Kasumi-1 (cell line): ENCODE measurements at places on chromosomes 3 and 15.

DNA sequence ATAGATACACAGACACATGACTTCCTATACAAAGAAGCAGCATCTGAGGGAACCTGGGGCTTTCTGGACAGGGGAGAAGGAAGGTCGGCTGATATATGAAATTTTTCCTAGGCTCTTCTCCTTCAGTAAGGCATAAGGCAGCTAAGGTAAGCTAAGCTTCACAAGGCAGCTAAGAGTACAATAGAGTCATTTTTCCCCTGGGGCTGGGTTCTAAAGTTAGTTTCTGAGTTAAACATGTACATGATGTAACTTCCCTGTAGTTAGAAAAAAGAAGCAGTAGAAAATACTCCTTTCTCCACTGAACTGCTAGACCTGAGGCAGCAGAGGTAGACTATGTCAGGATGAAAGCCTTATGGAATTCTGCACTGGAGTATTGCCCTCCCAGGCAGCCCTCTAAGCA is 109.6 kb downstream of the PLD1 start:
- no peak for DNase-seq

GRCh38 chr3:190040145-190040544 is 80.6 kb downstream of the P3H2 start:
- no peak for DNase-seq

- DNase-seq: no peak
Observed at GRCh38 chr15:46127361-46127874, 492.6 kb downstream of the SQOR start.

DNA sequence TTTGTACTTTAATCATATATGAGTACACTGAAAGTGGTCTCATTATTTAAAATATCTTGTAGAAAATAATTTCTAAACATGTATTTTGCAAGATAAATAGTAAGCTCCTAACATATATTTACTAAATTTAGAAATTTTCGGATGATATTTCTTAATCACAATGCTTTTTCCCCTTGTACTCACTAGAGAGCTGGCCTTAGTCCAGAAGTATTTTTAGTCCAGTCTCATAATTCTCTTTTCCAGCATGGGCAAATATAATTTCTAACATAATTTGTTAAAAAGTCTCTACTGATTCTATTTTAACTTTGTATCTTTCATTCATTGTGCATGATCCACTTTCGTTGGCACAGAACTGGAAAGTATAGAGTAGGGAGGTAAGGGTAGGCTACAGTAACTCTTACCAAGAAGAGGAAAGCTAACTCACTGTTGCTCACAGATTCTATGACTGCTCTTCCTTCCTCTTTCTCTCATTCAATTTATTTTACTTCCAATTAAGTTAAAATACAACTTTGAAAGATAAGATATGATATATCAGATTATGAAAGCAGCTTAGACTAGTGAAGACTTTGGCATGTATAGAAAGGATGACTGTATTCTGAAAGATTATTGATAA is 39.3 kb downstream of the FGF7 start:
- peak; percentile 65 for DNase-seq

DNA sequence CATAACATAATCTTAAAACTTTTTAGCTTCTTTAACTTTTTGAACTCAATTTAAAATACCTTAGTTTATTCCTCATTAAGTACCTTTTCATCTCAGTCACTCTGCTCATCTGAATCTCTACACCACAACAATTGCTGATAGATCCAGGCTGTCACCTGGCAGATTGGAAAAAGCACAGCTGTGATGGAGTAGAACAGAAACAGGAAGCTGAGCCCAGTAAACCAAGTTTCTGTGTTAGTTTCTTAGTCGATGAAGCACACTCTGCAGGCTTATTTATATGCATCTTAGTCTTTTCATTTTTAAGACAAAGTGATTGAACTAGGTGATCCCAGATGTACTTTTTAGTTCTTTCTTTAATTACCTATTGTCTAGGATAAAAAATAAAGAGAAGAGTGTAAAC is 1398.0 kb upstream of the ALCAM start:
- DNase-seq: no peak

DNA sequence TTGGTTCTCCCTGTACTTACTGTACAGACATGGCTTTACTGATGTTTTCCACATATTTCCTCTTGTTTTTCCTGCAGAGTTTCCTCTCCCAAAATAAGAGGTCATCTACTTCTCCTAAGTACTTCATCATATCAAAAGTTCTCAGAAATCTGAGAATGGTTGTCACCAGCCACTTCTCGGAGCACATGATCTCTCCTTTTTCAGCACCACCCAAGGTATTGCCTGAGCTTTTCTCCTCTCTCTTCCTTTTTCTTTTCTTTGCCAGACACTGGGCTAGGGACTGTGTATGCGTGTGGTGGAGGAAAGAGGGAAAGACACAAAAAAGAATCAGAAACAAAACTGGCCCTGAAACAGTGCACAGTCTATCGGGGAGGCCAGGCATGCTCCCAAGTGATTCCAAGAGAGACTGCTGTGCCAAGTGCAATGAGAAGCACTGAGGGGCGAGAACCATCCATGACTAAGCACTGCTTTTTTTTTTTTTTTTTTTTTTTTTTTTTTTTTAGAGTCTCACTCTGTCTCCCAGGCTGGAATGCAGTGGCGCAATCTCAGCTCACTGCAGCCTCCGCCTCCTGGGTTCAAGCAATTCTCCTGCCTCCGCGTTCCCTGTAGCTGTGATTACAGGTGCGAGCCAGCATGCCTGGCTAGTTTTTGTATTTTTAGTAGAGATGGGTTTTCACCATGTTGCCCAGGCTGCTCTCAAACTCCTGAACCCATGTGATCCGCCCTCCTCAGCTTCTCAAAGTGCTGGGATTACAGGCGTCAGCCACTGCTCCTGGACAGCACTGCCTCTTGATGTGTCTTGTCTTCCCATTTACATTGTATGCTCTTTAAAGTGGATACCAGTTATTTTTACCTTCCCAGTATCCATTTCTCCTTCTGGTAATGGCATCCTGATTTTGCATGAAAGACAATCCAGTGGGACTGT is 194.0 kb upstream of the FEZF2 start:
- no peak for DNase-seq

DNA sequence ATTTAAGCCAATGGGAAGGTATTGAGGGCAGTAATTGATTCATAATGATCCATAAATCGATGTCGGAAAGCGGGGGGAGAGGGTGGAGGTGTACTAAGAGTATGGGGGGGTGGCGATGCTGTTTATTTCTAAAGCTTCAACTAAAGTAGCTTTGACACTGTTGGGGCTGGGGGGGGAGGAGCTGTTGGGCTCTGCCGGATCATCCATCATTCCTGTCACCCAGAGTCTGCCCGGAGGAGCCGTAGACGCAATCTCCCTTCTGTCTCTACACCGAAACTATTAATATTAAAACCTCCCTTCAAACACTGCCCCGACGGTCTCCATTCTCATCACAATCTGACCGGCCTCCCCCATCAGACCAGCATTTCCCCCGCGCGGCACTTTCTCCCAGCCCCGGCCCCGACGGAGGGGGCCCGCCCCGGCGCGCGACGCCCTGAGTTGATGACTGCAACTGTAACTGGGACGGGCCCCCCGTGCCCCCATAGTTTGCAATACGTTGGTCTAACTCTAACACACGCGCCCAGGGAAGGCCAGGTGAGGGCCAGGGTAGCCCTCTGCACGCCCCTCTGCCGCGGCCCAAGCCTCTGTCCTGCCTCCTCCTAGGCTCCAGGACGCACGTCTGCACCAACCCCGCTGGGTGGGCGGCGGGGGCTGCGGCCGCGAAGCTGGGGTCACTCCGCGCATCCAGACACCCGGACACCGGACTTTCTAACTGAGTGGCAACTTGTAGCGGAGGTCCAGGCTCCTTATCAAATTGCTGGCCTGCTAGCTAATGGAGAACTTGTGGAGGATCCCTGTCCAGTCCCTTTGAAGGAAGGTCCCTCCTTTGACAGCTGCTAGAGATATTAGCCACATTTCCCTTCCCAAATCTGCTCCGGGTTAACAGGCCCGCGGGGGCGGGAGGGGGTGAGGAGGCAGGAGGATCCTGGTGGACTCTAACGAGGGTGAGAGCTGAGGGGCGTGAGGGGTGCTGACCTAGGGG is 212.0 kb downstream of the MEIS2 start:
- no peak for DNase-seq

GRCh38 chr3:71547249-71548198 is 36.0 kb downstream of the FOXP1 start:
- peak; percentile 72 for DNase-seq

DNA sequence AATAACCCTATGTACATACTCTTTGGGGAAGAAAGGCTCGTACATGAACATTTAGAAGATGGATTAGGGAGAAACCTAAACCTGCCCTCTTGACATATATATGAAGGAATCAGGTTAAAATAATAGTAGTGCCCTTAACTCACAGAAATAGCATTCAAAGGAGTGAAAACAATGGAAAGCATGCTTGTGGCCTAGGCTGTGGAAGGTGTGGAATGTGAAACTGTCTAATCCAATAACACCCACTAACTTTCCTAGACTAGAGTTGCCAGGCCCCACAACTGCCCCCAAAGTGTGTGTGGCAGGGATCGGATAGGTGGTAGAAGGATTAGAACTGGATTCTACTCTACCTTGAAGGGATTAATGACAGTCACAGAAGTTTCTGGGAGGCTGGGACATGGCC is 317.4 kb upstream of the LRRFIP2 start:
- DNase-seq: no peak

DNA sequence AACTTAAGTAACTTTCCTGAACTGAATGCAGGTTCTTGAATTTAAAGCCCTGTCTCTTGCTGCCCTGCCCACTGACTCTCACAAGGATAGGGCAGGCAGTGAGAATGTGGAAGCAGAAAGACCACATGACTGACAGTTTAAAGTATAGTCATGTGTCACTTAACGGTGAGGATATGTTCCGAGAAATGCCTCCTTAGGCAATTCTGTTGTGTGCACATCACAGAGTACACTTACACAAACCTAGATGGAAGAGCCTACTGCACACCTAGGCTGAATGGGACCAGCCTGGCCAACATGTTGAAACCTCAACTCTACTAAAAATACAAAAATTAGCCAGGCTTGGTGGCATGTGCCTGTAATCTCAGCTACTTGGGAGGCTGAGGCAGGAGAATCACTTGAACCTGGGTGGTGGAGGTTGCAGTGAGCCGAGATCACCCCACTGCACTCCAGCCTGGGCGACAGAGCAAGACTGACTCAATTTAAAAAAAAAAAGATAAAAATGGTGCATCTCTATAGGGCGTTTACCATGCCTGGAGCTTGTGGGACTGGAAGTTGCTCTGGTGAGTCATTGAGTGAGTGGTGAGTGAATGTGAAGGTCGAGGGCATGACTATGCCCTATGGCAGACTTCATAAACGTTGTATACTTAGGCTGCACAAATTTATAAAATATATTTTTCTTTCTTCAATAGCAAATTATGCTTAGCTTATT is 18.9 kb upstream of the COPG1 start:
- peak; percentile 75 for DNase-seq

DNA sequence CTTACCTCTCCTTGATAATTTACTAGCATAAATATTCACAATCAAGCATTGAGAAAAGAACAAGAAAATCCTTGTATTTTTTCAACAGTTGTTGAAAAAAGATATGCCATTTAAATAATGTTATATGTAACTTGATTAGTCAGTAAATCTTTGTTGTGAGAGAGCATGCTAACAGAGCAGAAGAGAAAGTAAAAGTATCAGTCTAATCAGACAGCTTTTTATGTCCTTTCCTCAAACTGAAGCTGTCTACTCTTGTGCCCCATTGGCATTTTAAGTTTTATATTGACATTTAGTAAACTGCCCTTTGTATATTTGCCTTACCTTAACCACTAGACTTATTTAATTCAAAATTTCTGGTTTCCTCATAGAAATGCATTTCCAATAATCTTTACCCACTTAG is 668.7 kb downstream of the OTOL1 start:
- no peak for DNase-seq

- DNase-seq: no peak
Observed at GRCh38 chr3:187900993-187901755, 155.9 kb upstream of the BCL6 start.

GRCh38 chr3:43405888-43406642 is 119.7 kb downstream of the SNRK start:
- DNase-seq: no peak

- DNase-seq: no peak
Observed at GRCh38 chr15:27258287-27258686, 287.3 kb downstream of the GABRG3 start.

DNA sequence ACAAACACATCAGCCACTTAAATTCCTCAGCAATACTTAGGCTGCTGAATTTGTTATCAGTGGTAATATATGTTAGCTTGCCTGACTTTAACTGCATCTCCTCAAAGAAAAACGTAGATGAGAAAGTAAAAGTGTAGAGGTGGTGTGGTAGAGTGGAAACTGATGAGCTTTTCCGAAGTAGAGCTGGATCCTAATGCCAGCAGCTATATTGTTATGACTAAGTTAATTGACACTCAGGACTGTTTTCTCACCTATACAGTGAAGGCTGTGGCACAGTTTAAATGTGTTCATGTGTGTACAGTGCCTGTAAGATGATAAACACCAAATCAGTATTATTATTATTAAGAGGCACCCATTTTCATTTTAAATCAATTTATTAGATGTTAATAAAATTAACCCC is 174.9 kb downstream of the TNIK start:
- no peak for DNase-seq

DNA sequence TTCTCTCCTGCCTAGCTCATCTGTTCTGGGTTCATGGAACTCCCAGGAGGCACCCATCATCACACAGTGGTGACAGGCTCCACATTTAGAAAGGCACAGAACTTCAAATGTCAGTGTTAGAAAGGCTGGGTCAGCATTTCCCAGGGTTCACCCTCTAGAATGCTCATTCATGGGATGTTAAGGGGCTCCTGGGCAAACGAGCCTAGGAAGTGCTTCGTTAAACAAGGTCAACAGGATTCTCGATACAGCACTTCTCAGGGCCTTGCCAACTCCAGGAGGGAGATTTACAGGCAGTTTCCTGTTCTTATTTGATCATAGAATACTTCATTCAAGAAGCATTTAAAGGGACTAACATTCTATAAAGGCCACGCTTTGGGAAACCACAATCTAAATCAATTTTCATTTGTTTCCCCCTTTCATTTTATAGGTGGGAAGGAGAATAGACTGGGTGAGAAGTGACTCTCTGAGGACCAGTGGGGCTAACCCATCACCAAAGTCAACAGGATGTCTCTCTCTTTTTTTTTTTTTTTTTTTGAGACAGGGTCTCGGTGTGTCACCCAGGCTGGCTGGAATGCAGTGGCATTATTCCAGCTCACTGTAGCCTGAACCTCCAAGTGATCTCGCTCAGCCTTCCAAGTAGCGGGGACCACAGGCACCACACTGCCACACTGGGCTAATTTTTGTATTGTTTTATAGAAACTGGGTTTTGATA is 14.3 kb downstream of the IGDCC4 start:
- DNase-seq: no peak

GRCh38 chr3:217099-217813 is 20.7 kb downstream of the CHL1 start:
- DNase-seq: no peak

DNA sequence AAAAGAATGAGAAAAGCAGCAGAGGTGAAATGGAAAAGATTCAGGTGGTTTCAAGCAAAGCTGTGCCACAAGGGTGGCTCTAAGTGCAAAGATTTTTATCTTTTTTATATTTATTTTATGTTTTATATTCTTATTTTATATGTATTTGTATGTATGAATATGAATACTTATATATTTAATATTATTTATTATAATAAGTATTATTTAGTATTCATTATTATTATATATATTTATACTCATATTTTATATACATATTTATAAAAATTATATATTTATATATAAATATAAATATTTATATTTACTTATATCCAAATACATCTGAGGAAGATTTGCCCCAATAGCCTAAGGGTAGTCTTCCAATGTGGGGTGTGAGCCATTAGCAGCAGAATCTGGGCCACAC is 1002.0 kb downstream of the CADM2 start:
- DNase-seq: no peak
